Activated CD4-positive, alpha-beta T cell treated with anti-CD3 and anti-CD28 coated beads, Interleukin-2, amount 10 ng/mL, durations not matched to agents 24 days and 14 days (primary cell): ENCODE measurements at places on chromosomes 16 and 17. TPM values are rescaled to one million over a fixed set of nuclear protein-coding genes. Genes with fewer than 3 reads are reported as not detected.

Gene ZFPM1
- total RNA-seq, result 17.9 and 19.3 TPM in 2 replicates

- H3K36me3 ChIP-seq, result no peaks in the 10 kb centered on the region
- no peak overlapping the region for H3K27ac ChIP-seq
- no peak overlapping the region for H3K4me3 ChIP-seq
- no peak for DNase-seq
- H3K27me3 ChIP-seq, result no peaks in the 10 kb centered on the region
These were observed 435.5 kb downstream of the KCNJ2 start for GRCh38 chr17:70604854-70605253.

GRCh38 chr17:40180694-40181093 is 3.4 kb downstream of the RAPGEFL1 start:
- DNase-seq, result no peak
- no peaks in the 10 kb centered on the region for H3K27me3 ChIP-seq
- peaks cover 12% of the 10 kb centered on the region for H3K4me1 ChIP-seq
- no peak overlapping the region for H3K27ac ChIP-seq
- peaks cover 12% of the 10 kb centered on the region for H3K36me3 ChIP-seq
- no peak overlapping the region for H3K4me3 ChIP-seq

DNA sequence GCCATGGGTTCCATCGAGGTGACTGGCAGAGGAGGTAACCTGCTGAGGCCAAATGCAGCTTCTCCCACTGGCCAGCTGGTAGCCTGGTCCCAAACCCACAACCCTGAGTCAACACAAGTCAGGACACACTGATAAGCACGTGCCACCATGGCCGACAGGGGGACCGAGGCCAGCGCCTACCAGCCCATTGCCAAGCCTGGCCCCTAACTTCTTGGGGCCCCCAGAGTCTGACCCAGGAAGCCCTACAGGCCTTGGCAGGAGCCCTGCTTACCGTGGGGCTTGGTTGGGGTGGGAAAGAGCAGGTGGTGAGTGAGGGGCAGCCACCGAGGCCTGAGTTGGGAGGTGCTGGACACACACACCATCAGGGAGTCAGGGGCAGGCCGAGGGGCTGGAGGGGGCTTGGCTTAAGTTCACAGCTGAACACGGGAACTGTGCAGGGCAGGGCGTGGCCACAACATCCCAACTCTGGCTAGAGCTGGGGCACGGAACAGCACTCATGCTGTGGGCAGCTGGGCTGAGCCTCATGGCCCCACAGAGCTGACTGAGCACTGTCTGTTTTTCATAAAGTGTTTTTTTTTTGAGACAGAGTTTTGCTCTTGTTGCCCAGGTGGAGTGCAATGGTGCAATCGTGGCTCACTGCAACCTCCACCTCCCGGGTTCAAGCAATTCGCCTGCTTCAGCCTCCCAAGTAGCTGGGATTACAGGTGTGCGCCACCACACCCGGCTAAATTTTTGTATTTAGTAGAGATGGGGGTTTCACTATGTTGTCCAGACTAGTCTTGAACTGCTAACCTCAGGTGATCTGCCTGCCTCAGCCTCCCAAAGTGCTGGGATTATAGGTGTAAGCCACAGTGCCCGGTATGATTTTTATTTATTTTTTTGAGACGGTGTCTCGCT is 5.5 kb downstream of the MRPL28 start:
- no peaks in the 10 kb centered on the region for H3K27me3 ChIP-seq
- peaks cover 7% of the 10 kb centered on the region for H3K4me1 ChIP-seq
- peaks cover 7% of the 10 kb centered on the region for H3K36me3 ChIP-seq
- H3K4me3 ChIP-seq, result no peak overlapping the region
- DNase-seq, result no peak
